ENCODE measurements at places on chromosomes 5 and 9.

- DNase-seq = no peak
Measured at GRCh38 chr5:172063463-172064235, 57.2 kb upstream of the FBXW11 start.

DNA sequence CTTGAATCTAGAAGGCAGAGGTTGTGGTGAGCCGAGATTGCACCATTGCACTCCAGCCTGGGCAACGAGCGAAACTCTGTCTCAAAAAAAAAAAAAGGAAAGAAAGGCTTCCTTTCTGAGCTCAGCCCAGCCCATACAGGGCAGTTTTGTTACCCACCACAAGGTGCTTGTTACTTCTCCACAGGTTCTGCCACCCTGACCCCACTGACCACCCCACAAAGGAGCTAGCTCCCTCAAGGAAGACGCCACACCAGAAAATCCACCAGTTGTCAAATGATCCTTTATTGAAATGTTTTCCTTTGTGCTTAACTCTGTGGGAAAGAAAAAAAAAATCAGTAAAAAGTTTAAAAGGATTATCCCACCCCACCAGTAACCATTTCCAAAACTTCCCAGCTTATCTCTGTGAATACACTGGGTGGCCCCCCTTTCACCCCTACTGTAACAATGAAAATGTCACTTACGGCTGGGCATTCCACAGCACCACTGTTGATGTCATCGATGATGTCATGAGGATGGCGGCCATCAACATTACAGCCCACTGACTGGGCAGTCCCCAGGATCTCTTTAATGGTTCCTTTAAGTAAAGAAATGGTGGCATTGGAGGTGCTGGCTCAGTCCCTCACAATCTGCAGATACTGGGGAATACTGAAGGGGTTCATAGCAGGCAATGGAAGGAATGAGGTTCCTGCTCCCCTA, 3.6 kb downstream of the RPL12 start:
- no peak for DNase-seq

GRCh38 chr9:69427286-69427685, 102.3 kb downstream of the ENTREP1 start:
- DNase-seq = no peak

DNA sequence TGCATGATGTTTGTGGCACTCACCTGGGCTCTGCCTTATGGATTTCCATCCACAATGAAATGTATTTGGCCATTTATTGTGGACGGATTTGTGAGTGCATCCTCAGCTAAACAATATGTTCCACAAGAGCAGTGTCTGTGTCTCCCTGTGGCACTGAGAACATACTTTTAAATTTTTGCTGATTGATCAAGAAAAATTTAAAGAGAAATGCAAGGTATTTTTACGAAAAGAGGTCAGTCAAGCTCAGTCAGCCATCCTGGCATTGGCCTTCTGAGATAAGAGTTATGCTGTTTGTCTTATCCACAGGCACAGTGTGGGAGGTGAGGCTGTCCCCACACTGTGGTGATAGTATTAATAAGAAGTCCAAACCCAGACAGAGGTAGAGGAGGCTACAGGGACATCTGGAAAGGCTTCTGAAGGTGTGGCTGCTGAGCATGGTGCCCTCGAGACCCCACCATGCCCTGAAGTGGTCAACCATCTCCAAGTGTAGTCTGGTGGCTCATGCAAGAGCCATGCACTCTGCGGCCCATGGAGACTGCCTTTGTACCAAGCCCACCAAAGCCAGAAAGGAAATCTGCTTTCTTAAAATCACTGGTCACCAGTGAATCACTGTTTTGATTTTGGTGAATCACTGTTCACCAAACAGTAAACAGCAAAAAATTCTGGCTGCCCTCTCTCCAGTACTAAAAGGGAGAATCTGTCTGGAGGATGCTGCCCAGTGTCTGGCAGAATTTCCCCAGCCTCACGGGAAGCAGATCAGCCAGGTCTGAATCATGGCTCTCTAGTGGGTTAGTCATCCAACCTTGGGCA, 28.8 kb downstream of the SPOCK1 start:
- no peak for DNase-seq

- DNase-seq = no peak
Measured at GRCh38 chr5:150082889-150083288, 3.5 kb downstream of the CSF1R start.

DNA sequence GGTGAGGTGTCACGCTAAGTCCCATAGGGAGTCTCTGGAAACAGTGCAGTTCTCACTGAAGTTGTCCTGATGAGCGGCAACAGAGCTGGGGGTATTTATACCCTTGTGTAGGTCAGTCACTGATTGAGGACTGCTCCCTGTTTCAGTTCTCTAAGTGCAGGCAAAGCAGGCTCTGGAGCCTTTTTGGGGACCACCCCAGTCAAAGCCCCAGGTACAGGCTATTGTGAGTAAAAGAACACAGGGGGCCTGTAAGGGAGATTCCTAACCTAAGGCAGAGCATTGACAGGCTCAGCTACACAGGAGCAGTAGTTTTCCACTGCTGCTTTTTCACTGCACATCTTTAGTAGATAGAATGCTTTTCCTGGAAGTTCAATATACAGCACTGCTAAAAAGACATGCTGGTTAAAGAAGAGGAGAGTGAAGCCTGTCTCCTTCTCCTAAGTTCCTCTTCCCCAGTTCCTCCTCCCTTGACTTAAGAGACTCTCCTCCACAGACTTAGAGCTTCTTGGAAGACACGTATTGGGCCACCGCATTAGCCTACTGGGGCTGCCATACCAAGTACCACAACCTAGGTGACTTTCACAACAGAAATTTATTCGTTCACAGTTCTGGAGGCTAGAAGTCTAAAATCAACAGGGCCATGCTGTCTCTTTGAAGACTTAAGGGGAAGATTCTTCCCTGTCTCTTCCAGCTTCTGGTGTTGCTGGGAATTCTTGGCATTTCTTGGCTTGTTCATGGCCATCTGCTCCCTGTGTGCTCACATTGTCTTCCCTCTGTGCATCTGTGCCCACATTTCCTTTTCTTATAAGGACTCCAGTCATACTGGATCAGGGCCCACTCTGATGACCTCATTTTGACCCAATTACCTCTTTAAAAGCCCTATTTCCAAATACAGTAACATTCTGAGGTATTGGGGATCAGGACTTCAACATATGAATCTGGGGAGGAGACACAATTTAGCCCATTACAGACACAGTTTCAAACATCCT, 221.0 kb downstream of the ESM1 start:
- DNase-seq = no peak

DNA sequence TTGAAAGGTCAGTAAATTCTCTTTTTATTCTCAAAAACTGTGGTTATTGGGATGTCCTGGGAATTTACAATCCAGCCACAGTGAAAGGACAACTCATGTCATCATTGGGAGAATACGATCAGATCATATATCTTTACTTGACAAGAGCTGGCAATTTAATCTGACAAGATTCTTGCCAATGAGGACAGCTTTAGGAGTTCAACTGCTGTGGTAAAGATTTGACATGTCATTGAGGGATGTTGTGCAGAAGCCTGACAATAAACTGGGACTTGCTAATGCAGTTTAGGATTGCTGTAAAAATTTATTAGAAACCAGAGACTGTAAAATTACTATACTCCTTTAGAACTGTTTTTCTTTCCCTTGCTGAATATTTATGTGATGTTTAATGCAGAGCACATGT, 1131.0 kb downstream of the MAT2B start:
- no peak for DNase-seq

GRCh38 chr9:110912419-110913291, 125.6 kb downstream of the LPAR1 start:
- no peak for DNase-seq

DNA sequence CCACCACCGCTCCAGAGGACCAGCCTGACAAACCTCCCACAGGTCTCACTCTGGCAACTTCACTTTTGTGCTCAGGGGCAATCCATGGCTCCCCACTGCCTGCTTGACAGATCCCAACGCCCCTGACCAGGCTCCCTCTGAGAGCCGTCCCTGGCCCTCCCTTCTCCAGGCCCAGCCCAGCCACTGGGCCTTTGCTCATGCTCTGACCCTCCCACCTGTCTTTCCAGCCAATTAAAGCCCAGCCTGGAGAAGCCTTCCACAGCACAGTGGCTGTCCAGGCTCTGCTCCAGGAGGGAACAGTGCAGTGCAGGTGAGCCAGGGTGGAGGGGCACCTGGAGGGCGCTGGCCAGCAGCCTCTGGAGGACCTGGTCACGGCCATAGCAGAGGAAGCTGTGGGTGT, 3.3 kb downstream of the ENTPD2 start:
- DNase-seq = no peak

GRCh38 chr9:15372455-15372854, 50.2 kb upstream of the SNAPC3 start:
- DNase-seq = no peak

Measured in NCI-H1417 treated with DMSO at 0.1 percent for 48 hours (cell line).